ENCODE measurements at places on chromosomes 1 and 21.

GRCh38 chr1:199302554-199302953, 663.7 kb downstream of the PTPRC start:
- no peak for DNase-seq

DNA sequence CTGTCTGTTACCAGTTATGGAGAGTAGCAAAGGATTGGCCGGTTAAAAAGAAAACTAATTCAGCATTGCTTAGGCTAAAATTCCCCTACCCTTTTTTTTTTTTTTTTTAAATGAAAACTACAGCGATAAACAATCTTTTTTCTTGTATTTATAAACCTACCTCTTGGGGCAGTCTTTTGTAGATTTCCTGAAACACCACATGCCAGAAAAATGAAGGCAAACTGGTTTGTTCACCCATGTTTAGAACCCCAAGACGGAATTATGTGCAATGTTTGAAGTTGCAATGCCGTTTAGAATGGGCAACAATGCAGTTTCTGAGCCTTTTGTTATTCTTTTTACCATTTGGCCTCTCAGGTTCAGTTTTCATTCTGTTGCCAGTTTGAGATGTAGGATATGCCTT, 59.1 kb downstream of the PRDM2 start:
- DNase-seq: no peak

GRCh38 chr1:228174482-228175315, 9.1 kb downstream of the IBA57 start:
- DNase-seq: no peak

GRCh38 chr1:37255136-37255795, 219.1 kb upstream of the ZC3H12A start:
- peak; percentile 83 for DNase-seq

DNA sequence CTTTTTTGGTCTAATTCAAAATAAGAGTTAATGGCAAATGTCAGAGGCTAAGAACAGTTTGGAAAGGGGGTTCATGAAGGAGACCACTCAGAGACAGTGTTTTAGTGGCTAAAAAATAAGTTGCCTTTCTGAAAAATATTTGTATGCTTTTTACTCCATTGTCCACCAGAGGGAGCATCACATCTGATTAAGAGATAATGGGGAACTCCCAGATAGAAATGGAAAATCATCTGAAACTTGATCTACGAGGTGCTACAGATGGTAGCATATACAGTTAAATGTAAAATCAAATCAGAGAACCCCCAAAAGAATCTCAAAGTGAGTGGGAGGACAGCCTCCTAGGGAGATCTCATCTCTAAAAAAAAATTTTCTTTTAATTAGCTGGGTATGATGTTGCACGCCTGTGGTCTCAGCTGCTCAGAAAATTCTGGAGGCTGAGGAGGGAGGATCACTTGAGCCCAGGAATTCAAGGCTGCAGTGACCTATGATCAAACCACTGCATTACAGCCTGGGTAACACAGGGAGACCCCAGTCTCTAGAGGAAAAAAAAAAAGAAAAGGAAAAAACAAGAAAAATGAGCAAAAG, 9.7 kb downstream of the SMYD3 start:
- DNase-seq: peak; percentile 60

DNA sequence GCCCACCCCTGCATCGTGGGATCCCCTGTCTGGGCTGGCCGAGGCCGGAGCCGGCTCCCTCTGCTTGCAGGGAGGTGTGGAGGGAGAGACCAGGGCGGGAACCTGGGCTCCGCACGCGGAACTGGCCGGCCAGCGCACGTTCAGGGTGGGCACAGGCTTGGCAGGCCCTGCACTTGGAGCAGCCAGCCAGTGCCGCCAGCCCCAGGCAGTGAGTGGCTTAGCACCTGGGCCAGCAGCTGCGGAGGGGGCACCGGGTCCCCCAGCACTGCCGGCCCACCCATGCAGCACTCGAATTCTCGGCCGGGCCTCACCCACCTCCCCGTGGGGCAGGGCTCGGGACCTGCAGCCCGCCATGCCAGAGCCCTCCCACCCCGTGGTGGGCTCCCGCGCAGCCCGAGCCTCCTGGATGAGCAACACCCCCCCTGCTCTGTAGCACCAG, 422.6 kb downstream of the AMY1C start:
- DNase-seq: no peak

DNA sequence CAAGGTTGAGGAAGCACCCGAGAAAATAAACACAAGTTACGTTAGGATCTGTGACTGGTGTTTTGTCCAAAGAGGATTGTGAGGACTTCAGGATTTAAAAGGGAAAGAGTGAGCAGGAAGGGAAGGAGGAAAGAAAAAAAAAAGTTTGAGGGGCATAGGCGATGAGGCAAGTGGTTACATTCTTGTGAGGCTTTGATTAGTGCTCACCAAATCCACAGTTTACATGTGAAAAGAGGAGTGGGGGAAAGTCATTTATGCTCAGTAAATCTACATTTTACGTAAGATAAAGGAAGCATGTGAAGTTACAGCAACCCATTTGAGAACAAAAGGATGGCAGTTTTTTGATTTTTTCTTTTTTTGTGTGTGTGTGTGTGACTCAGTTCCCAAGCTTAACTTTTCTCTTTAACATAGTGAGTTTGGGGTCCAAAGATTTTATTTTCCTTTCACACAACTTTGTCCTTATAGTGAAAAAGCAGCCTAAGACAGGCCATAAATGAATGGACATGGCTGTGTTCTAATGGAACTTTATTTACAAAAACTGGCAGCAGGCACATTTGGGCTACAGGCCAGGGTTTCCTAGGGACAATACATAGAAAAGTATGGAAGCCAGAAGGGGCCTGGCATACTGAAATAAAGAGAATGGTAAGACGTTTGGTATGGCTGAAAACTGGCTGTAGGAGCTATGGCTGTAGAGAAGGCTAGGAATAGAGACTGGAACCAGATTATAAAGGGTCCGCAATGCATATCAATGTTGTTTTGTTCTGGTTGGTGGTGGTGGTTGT, 121.7 kb downstream of the FGGY start:
- no peak for DNase-seq

GRCh38 chr1:77026135-77026534, 158.9 kb downstream of the ST6GALNAC5 start:
- DNase-seq: no peak

GRCh38 chr1:13584876-13585611, 1.4 kb downstream of the PDPN start:
- no peak for DNase-seq

- no peak for DNase-seq
These were observed 2.7 kb upstream of the CNN3 start for GRCh38 chr1:94929351-94930217.

DNA sequence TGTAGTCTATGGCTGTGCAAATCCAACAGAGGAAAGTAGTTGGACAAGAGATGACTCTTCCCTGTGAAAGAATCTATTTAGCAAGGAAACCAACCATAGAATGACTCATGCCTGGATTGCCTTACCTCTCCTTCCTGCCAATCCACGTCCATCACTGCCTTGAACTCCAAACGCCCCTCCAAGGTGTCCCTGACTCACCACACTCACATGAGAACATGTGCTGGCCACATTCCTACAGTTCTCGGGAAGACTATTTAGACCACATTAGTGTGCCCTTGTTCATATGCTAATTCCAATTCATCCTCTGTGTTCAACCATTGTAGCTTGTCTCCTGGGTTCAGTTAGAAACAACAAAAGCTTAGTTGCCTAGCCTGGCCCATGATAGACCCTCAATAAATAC, 157.3 kb downstream of the SLC30A10 start:
- no peak for DNase-seq

DNA sequence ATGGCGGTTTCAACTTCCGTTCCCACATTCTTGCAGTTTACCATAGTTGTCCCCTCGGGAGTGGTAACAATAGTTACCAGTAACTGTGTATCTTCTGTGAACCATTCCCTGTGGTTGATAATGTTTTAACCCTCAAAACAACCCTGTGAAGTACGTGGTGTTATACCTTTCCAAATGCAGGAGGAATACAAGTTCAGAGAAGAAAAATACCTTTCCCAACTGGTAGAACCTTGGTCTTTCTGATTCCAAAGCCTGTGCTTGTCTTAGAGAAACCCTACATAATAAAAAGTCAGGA, 789 bp downstream of the BTF3L4 start:
- DNase-seq: no peak

DNA sequence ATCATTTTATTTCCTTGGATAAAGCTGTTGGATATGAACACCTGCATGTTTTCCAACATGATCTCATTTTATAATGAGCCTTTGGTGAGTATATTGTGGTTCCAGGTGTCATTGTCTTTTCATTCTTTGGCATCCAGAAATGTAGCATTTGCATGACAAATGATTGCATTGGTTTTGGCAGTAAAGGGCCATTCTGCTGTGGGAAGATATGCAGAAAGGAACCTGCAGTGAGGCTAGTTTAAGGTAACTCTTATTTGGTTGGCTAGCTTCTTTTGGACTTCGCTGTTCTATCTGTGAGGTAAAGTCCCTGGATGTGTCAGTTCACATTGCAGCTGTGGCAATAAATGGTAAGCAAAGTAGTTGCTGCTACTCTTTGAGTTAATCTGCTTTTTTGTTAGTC, 343.0 kb downstream of the AMY1C start:
- DNase-seq: no peak

DNA sequence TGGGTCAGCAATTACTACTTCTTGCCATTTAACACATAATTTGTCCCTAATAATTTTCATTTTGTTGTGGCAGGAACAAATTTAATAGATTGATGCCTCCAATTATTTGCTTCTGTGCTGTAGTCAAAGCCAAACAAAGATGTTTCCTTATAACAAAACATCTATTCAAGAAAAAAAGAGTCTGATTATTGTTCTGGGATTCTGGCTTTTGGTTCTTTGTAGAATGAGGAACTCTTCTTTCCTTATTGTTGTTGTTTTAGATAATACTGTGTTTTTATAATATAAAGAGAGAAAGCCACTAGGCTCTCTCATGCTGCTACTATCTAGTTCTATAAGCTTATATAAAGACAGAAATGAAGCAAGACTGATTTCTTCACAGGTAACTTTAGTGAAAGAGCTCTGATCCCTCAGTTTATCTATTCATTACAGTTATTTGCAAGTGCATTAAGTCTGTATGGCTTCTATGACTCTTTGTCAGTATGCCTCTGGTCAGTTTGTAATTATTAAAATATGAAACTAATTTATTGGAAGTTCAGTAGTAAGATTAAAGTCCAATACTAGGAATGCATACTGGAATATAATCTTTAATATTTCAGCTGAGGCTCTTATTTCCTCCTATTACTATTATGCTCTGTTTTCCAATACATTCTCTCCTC, 37.4 kb downstream of the PRKACB start:
- DNase-seq: no peak

GRCh38 chr1:156931211-156931952, 10.9 kb downstream of the LRRC71 start:
- DNase-seq: no peak

- DNase-seq: no peak
These were observed 416.3 kb upstream of the USP24 start for GRCh38 chr1:55631509-55631908.

GRCh38 chr1:27037518-27037917, 24.9 kb upstream of the TENT5B start:
- no peak for DNase-seq

DNA sequence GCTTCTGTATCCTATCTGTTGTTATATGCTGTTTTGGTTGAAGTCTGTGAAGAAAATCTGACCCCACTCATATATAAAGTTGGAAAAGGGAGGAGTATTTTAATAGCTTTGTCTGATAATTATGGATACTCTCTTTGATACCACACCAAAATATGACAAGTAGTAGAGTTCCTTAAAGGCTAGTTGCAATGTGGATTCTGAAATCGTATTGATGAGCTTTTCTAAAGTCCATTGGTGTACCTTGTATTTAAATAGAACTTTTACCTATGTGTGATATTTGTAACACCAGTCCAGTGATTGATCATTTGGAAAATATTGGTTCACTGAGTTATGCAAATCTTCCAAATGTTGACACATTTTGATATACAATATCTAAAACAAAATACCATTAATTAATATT, 7.7 kb downstream of the GAS5 start:
- DNase-seq: no peak

DNA sequence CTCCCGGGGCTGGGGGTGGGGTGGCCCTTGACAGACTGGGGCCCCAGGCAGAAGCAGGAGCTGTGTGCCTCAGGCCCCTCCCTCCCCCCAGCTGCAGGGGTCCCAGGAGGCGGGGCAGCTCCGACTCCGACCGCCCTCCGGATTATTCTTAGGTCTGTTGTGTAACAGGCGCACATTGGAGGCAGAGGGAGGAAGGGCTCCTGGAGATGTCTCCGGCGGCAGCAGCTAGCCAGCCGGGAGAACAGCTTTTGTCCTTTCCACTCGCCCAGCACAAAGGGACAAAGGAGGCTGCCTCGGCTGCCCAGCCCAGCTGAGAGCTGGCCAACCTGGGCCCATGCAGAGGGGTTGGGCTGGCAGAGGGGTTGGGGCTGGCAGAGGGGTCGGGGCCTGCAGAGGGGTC, 29.7 kb upstream of the PLCH2 start:
- DNase-seq: no peak

- DNase-seq: no peak
These were observed 18.7 kb downstream of the TRMT1L start for GRCh38 chr1:185137896-185138545.

GRCh38 chr1:14511796-14512585, 86.5 kb upstream of the KAZN start:
- no peak for DNase-seq

DNA sequence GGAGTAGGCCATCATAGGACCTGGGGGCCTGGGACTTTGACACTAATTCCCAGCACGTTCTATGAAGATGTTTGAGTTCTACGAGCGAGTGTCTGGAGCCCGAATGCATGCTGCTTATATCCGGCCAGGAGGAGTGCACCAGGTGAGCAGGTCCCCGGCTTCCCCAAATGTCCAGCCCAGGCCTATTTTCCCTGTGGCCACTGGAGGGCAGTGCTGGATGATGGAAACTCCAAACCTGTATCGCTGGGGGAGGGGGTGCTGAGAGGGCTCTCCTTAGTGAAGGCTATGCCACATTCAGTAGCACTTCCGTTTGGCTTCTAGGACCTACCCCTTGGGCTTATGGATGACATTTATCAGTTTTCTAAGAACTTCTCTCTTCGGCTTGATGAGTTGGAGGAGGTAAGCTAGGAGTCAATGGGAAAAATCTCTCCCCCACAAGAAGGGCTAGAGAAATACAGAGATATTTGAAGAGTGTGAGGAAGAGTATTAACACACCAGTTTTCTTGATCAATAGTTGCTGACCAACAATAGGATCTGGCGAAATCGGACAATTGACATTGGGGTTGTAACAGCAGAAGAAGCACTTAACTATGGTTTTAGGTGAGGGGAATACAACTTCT, 5.2 kb upstream of the FCER1G start:
- peak; percentile 60 for DNase-seq

DNA sequence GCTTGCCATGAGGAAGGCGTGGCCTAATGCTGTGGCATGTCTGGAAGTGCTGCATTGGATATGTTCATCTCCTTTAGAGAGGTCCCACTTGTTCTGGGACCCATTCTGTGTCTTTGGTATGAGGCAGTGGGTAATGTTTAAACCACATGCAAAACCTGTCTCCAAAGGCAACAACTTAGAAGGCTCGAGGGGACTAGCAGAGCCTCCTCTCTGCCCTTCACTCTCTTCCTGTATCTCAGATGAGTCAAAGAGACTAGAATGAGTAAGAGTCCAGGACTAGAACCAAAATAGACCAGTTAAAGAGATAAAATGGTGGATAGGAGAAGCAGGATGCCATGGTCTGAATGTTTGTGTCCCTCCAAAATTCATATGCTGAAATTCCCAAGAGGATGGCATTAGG, 220.8 kb upstream of the KIAA0040 start:
- no peak for DNase-seq

- DNase-seq: no peak
These were observed 9.0 kb downstream of the EPS8L3 start for GRCh38 chr1:109754738-109755137.
